Muscle of back (tissue), 13 donors: ENCODE measurements at places on chromosomes 4 and X. TPM values are rescaled to one million over a fixed set of nuclear protein-coding genes. Genes with fewer than 3 reads are reported as not detected.

The HAUS3 gene
- polyA plus RNA-seq = 14.9 TPM

- no peak for DNase-seq
Observed at GRCh38 chr4:18666322-18666721, 644.8 kb upstream of the LCORL start.

The CDK16 gene
- 103 TPM for polyA plus RNA-seq

The CC2D2A gene
- 17.4 TPM for polyA plus RNA-seq

The WNK3 gene
- polyA plus RNA-seq = 2.1 TPM

GRCh38 chrX:41695426-41695825 is 6.7 kb downstream of the GPR34 start:
- DNase-seq = no peak

DNA sequence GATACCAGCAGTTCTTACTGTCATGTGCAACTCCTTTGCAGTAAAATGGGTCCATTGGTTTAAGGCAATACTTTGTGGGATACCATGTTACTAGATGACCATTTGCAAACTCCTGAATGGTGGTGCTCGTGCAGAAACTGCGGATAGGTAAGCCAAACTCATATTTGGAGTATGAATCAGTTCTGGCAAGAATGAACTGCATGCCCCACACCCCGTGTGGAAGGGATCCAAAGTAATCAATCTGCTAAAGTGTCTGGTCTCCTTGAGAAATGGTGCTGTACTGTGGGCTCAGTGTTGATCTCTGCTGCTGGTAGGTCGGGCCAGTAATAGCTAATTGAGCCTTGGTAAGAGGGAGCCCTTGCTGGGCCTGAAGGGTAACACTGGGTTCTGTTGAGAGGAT is 4.2 kb upstream of the TAB3 start:
- no peak for DNase-seq

GRCh38 chrX:125405339-125405738 is 85.7 kb downstream of the TEX13C start:
- no peak for DNase-seq

- DNase-seq = no peak
Observed at GRCh38 chr4:14091966-14092365, 464.4 kb upstream of the BOD1L1 start.

GRCh38 chr4:189804894-189805293 is 135.8 kb upstream of the FRG1 start:
- DNase-seq = no peak

GRCh38 chrX:39633293-39633692 is 464.5 kb downstream of the BCOR start:
- DNase-seq = no peak

DNA sequence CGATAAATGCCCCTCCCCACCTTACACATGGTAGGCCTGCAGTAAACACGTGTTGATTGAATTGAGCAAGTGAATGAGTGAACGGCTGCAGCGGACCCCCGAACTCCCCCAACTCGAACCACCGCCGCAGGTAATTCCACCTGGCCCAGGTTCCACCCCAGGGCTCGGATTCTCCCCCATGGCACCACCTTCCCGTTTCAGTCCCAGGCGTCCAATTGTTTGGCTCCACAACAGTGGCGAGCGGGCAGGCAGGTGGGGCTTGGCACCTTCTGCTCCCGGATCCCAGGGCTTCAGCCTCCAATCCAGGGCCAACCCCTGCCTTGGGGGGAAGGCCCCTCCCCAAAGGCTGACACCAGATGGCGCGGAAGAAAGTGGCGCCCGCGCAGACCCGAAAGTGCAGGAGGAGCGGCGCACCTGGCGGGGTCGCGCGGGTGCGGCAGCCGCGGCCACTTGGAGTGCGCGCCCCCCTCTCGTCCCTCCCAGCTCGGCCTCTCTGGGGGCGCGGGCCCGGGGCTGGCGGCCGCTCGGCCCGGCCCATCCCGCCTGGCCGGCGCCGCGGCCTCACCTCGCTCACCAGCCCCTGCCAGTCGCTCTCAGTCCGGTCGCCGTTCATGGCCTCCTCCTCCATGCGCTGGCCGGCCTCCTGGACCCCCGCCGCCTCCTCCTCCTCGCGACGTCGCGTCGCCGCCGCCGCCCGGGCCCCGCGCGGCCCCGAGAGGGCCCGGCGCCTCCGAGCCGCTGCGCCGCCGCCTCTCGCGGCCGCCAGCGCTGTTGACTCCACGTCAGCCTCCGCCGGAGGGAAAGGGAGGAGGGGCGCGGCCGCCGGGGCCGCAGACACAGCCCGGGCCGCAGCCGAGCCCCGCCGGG is at the start of gene CCDC149:
CCDC149 (minus strand) TSS at position 791 of the 867 bp plus-strand sequence; CDS start at position 613, 178 bp downstream.
- peak; percentile 60 for DNase-seq

DNA sequence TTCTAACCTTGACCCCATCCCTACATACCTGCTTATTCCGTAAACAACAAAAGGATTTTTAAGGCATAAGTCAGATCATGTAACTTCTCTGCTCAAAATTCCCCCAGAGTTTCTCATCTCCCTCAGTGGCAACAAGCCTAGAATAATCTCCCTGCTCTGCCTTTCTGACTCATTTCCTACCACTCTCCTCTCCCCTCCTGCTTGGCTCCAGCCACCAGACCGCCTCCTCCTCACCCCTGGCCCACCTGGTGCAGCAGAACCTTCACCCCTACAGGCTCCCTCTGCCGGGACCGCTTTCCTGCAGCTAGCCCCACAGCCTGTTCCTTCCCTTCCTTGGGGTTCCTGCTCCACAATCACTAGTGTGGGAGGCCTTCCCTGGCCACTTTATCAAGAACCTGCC is 32.1 kb downstream of the TSPAN5 start:
- peak; percentile 62 for DNase-seq

The PCDH18 gene
- 41.9 TPM for polyA plus RNA-seq

- DNase-seq = no peak
Observed at GRCh38 chr4:40327340-40327739, 7.8 kb upstream of the CHRNA9 start.

GRCh38 chrX:6307156-6307555 is 78.5 kb upstream of the NLGN4X start:
- no peak for DNase-seq

- no peak for DNase-seq
Observed at GRCh38 chr4:183723561-183724228, 64.6 kb downstream of the TRAPPC11 start.

The TMSB4X gene
- polyA plus RNA-seq = 1,649 TPM

The CENPVL1 gene
- polyA plus RNA-seq = not detected

DNA sequence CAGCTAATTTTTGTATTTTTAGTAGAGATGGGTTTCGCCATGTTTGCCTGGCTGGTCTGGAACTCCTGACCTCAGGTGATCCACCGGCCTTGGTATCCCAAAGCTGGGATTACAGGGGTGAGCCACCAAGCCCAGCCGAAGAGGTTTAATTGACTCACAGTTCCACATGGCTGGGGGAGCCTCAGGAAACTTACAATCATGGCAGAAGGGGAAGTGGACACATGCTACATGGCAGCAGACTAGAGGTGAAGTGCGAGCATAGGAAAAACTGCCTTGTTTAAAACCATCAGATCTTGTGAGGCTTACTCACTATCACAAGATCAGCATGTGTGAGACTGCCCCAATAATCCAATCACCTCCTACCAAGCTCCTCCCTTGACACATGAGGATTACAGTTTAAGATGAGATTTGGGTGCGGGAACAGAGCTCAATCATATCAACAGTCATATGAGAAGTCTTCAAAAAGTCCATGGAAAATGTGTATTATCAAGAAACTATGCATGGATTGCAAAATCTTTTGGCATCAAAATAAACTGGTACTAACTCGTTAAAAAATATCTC is 25.8 kb upstream of the RPL39 start:
- no peak for DNase-seq

GRCh38 chrX:109914114-109914849 is 88.6 kb upstream of the TMEM164 start:
- no peak for DNase-seq

The AR gene
- polyA plus RNA-seq = 7.5 TPM

The SEL1L3 gene
- polyA plus RNA-seq = 22.3 TPM

The EPHA5 gene
- polyA plus RNA-seq = 0.53 TPM

DNA sequence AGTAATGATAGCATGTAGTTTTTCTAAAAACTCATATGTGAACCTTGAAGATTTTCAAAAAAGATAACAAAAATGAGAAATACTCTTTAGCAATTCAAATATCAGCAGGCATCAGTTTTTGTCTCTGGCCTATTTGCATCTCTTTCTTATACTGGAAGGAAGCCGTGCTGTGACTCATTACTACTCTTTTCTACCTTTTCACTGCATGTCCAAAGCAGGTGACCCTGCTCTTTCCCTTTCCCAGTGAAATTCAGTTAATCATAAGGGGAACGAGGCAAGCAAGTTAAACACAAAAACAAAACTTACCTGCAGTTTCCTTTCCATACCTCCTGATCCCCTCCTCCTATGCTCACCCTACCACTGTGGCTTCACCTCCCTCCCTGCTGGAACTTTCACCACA is 9.3 kb downstream of the SPATA4 start:
- no peak for DNase-seq

DNA sequence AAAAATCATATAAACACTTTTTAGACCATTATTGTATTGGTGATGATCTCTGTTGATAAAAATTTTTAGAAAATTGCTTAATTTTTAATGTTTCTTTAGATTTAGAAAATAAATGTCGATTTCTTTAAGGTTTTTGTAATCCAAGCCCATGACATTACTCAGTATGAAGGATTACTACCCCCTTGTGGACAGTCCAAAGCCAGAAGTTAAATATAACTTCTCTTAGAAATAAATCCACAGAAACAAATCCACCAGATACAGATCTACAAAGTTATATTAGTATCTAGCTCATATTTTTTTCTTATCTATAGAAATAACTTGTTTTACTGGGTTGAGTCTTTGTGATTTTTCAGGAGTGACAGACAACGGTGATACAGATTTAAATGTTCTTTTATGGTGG is 18.9 kb downstream of the TIFA start:
- DNase-seq = peak; percentile 27

The ADGRG2 gene
- polyA plus RNA-seq = 4.8 TPM

The CTAG2 gene
- polyA plus RNA-seq = not detected

- no peak for DNase-seq
Observed at GRCh38 chr4:188399834-188400233, 260.6 kb downstream of the TRIML1 start.

The CCDC160 gene
- 0.26 TPM for polyA plus RNA-seq

DNA sequence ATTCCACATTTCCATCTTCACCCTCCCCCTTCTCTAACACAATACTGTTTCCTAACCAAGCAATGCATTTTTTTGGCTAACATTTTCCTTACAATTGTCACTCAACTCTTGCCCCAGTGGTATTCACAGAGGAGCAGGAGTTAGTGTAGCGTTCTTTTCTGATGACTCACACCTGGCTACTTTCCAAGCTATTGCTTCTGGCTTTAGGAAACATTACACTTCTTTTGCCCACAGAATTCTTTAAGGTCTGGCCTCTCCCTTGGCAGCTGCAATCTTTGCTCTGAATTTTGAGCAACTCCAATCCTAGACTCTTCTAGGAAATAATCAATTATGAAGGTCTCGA is 27.5 kb upstream of the PDGFC start:
- peak; percentile 87 for DNase-seq
